Naive thymus-derived CD4-positive, alpha-beta T cell (primary cell): ENCODE measurements at places on chromosomes 5 and 9. TPM values are rescaled to one million over a fixed set of nuclear protein-coding genes. Genes with fewer than 3 reads are reported as not detected.

CSF1R gene
- 4.5 TPM for total RNA-seq

DNA sequence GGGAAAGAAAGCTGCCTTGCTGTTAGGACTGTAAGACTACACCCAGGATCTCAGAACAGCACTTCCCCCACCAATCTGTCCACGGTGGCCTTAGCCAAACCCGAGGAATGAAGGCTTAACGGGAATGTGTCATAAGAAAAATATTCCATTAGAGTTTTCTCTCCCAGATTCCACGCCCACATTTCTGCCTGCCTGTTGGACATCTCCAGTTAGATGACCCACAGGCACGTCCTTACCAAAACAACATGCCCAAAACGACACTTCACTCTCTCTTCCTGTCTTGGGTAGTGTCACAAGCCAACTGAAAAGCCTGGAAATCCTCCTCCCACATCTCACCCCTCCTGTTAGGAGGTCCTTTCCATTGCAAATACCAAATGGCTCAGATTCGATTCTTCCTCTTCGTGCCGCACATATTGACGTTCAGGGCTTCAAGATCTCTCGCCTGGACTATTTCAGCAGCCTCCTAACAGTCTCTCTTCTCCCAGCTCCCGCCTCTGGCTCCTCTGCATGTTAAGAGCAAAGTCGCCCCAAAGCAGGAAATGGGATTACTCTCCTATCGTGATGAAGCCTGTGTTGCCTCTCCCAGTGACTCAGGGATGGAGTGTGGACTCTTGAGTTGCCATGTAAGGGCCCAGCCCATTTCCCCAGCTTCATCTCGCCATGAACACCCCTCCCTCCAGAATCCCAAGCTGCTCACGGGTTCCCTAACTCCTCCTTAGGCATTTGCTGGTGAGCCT, 159.3 kb downstream of the NR3C1 start:
- H3K4me1 ChIP-seq, result no peaks in the 10 kb centered on the region
- H3K27ac ChIP-seq, result no peak overlapping the region
- no peak for DNase-seq
- no peaks in the 10 kb centered on the region for H3K27me3 ChIP-seq

DNA sequence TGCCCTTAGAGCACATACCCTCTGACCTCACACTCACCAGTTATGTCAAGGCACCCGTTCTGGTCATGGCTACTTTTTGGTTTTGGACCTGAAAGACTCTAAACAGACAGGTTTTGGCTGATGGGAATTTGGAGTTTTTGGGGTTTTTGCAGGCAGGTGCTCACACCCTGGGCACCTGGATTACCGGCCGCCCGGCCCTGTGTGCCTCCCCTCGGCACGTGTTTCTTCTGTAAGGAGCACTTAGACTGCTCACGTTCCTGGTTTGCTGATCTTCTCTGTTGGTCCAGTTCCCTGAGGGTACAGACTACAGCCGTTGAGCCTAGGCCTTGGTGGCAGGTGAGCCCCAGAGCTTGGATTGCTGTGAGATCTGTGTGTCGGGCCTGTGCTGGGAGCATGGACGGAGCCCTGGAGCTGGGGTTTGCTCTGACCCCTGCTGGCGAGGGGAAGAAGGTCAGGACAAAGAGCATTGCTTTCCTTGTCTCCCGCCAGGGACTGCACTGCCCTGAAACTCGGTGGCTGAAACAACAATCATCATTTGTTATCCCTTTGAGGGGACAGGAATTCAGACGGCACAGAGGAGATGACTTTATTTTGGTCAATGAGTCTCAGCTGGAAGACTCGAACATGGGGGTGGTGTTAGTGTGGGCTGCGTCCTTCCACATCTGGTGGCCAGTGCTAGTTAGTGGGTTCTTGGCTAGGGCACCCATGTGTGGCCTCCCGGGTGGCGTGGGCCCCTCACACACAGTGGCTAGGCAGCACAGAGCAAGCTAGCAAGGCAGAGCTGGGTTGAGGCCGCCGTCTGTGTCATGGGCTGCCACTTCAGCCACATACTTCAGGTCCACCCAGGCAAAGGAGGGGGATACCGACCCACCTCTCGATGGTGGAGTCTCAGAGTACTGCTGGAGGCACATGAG, 76.4 kb downstream of the EHMT1 start:
- no peaks in the 10 kb centered on the region for H3K36me3 ChIP-seq
- H3K27me3 ChIP-seq, result no peaks in the 10 kb centered on the region
- H3K4me3 ChIP-seq, result no peak overlapping the region
- no peak for DNase-seq
- H3K27ac ChIP-seq, result no peak overlapping the region

PCDHGB4 gene
- 0.08 TPM for total RNA-seq

DNA sequence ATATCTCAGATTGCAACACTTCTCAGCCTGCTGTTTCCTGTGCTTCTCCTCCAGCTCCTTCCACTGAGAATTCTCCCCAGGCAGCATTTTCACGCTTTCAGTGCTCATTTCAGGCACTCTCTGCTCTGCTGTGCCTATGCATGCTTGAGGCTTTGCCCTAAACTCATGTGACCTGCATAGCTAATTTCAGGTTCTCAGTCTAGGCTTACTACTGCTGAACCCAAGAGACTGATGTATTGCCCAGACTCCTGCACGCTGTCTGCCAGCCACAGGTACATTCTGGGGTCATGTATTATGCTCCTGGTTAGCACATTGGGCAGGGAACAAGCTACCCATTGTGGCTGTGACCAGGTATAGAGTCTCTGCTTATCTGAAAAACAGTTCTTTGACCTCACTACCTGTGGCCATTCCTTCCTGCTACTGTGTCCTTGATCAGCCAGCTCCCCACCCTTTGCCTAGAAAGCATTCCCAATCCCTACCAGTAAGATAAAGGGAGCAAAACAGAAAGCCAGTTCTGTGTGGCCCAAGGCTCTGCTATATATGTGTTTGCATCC, 34.7 kb downstream of the PIP5K1B start:
- no peaks in the 10 kb centered on the region for H3K36me3 ChIP-seq
- H3K27ac ChIP-seq, result no peak overlapping the region
- no peak for DNase-seq
- no peak overlapping the region for H3K4me3 ChIP-seq
- H3K27me3 ChIP-seq, result no peaks in the 10 kb centered on the region

DNA sequence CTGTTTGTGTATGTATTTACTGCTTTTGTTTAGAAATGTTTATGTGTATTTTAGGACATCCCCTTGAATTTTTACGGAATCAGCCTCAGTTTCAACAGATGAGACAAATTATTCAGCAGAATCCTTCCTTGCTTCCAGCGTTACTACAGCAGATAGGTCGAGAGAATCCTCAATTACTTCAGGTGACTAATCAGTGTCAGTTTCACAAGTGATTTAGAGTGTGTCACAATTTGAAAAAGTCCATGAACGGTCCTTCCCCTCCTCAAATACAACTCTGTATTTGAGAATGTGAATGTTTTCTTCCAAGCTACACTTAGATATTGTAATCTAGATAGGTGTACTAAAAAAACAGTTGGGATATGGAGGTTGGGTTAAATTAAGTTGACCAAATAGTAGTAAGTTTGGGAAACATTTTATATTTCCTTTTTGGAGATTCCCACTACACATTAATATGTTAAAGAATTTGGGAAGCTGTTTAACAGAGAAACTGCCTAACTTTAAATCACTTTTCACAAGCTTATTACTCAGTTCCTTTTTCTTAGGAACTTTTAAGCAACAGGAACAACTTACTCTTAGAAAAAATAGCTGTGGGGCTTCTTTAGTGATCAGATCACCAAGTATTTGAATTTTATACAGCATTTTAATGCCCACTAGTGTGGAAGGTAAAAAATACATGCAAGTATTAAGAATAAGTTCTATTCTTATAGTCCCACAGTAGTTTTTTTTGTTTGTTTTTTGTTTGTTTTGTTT, 40.9 kb downstream of the RAD23B start:
- H3K27ac ChIP-seq, result no peak overlapping the region
- peaks cover 52% of the 10 kb centered on the region for H3K36me3 ChIP-seq
- H3K4me3 ChIP-seq, result no peak overlapping the region
- H3K4me1 ChIP-seq, result no peaks in the 10 kb centered on the region
- no peak for DNase-seq
